ENCODE measurements at places on chromosomes 16 and 17. TPM values are rescaled to one million over a fixed set of nuclear protein-coding genes. Genes with fewer than 3 reads are reported as not detected.

MPO gene
- total RNA-seq, result not detected

CLEC3A gene
- total RNA-seq, result not detected

CD7 gene
- total RNA-seq, result not detected

RBFOX1 gene
- total RNA-seq, result not detected

KRT31 gene
- total RNA-seq, result not detected

All from smooth muscle cell of the pulmonary artery (primary cell).